ENCODE measurements at places on chromosomes 7 and 10.

GRCh38 chr10:79243181-79244067, 103.8 kb upstream of the PPIF start:
- DNase-seq = peak; percentile 7

GRCh38 chr10:98469001-98469931, 22.5 kb upstream of the HPS1 start:
- DNase-seq = no peak

- DNase-seq = no peak
These were observed 37.1 kb downstream of the MAT1A start for GRCh38 chr10:80252296-80252887.

DNA sequence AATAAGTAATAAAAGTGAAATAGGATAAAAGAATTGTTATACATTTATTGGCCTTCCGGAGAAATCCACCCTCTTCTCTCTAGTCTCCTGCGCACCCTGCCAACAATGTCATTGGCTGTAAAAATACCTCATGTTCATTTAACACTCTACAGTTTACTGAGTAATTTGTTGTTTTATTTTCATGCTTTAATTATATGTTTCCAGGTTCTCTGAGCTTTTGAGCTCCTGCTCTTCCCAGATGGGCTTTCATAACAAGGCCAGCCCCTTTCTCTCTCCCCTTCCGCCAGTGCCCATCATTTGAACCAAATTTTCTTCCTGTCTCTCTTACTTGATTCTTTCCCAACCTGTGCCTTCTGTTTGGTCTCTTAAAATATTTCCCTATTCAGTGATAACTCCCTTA, 144.6 kb upstream of the PRSS1 start:
- DNase-seq = no peak

DNA sequence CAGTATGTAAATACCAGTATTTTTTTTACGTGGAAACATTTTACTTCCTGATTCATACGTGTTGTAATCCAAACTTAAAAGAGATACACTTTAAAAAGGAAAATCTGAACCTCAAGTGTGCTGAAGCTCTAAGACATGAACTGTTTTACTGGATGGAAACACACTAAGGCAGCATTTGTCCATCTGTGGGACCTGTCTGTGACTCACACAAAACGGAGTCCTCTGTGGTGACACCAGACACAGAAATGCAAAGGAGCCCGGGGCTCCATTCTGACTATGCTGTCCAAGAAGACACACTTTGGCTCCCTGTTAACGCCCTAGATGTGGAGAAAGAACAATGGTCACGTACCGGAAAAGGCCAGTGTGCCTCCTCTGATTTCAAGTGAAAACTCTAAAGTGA, 23.9 kb downstream of the RNF133 start:
- no peak for DNase-seq

DNA sequence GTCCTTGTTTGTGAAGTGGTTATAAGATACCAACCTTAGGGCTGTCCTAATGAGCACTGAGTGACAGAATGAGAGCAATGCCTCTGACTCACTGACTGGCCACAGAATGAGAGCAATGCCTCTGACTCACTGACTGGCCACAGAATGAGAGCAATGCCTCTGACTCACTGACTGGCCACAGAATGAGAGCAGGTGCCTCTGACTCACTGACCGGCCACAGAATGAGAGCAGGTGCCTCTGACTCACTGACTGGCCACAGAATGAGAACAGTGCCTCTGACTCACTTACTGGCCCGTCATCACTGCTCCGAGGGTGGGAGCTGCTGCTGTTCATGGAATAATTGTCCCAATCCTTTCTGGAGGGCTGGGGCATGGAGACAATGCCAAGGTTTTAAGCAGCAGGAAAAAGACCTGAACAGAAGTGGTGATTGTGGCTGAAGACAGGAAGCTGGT, 265.2 kb upstream of the PPP2R2D start:
- DNase-seq = peak; percentile 39

DNA sequence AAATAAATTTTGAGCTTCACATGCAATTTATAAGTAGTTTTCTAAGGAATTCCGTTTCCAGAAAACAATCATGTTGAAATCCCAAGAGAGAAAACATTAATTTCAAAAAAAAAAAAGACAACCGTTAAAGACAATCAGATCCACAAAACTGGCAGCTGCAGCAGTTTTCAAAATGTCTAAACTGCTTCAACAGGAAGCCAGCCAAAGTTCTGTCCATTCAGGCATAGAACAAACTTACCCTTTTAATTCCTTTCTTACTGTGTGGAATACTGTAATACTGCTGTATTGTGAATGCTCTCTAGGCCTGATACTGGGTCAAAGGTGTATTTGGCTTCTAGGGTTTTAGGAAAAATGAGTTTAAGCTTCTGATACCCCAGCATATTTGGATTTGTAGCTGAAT, 31.6 kb downstream of the HOXA1 start:
- DNase-seq = no peak

DNA sequence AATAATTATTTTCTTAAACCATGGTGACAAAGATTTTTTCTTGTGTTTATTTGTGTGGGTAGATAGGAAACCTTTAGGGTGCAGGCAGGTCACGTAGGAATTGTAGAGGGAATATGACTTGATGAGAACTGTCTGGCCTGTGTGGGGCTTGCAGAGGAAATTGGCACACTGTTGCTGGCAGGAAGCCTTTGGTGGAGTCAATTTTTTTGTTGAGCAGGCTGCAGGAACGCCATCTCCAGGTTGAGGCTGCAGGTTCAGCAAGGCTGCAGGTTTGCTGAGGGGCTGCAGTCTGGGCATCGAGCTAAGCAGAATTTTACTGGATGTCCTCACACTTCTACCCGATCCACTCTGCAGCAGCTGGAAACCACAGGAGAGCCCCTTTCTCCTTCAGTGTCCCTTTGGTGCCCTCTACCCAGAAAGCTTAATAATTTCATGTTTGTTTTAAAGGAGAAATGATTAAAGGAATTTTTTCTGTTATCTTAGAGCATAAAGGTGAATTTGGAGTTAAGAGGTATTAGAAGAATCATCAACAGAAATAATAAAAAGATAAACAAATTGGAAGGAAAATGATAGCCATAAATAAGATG, 37.0 kb downstream of the TBC1D12 start:
- DNase-seq = no peak

DNA sequence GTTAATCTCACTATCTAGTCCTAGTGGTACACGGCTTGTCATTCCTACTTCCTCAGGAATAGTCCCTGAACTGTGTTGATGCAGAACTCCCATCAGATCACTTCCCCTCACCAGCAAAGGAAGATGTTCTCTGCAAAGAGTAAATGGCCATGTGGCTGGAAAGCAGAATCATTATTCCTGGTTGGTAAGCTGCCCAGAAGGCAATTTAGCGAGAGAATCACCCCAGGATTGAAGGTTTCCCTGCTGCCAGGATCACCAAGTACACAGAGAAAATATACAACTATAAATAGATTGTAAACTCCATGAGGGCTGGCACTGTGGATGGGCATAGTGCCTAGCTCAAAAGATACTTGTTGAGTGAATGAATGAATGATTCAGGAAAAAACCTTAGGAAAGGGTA, 115.0 kb downstream of the GFRA1 start:
- DNase-seq = no peak

GRCh38 chr7:6106140-6106904, 75.1 kb downstream of the ANKRD61 start:
- DNase-seq = peak; percentile 62

- no peak for DNase-seq
These were observed 87.4 kb downstream of the BUB3 start for GRCh38 chr10:123241391-123242141.

DNA sequence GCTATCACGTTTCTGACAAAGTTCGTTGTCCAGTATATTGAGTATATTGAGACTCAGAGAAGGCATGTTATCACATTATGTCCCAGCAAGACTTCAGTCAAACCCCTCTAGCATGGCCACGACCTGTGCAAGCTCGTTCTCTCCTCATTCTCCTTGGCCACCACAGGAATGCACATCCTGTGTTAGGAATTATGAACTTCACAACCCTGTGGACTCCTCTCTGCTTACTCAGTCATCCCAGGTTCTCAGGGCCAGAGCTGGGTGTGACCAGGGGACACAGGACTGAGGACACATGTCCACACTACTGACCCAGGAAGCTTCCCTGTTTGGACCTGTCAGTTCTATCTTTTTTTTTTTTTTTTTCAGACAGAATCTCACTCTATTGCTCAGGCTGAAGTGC, 4.4 kb downstream of the SH2D4B start:
- DNase-seq = no peak

DNA sequence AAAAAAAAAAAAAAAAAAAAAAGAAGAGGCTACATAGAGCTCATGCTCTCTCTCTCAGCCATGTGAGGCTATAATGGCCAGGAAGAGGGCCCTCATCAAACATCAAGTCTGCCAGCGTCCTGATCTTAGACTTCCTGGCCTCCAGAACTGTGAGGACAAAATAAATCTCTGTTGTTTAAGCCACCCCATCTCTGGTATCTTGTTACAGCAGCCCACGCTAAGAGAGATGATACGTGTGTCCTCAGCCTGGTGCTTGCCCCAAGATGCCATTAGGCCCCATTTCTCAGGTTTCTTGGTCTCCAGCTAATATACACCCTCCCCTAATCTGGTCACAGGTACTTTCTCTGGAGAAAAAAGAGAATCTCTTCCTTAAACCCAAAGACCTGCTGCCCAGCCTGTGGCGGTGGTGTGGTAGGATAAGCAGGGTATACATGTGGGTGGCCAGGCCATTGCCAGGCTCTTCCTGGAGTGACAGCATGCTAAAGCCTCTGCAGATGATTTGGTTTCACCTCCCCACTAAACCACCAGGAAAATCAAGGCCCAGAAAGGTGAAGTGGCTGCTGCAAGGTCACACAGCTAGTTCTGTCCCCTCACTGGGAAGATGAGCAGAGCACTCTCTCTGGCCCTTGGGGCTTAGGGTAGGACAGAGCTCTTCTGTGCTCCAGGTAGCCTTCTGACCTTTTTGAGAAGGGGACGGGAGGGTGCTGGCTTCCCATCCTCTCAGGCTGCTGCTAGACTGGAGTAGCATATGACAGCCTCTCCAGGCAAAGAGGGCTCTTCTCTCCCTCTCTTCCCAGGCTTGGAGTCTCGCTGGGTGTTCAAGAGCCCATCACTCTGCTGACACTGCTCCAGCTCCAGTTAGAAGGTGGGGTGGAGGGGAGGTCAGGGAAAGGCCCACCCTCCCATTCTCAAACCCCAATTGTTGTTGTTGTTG, 5.2 kb downstream of the SPOCK2 start:
- DNase-seq = no peak

- DNase-seq = peak; percentile 78
These were observed 29.0 kb upstream of the EBLN1 start for GRCh38 chr10:22246680-22247391.

DNA sequence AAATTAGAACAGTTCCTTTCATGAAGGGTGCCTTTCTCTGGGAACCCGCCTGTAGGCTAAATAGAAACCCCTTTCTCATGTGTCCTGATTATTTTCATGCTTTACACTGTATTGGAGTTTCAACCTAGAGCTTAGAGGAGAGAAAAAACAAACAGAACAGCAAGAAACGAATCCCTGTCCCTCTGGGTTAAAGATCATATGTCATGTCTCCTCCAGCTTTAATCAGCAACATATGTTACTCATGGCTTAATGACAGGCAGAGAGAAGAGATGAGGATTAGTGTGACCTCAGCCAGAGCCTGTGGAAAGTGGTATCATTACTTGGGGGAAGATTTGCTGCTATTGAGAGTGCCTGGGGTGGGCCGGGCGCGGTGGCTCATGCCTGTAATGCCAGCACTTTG, 32.1 kb downstream of the CRCP start:
- no peak for DNase-seq

DNA sequence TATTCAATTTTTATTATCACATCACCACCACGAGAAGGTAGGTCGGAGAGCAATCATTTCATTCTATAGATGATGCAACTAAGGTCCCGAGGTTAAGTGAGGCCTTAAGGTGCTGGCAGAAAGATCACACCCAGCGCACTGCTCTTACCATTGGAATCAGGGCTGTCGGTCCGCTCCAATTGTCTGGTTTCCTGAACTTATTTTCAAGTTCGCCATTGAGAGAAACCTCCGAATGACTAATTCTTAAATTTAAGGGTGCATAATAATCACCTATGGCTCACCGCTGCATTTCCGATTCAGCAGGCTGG, 625 bp upstream of the GSTO2 start:
- DNase-seq = no peak

GRCh38 chr7:95840953-95841950, 68.9 kb downstream of the DYNC1I1 start:
- no peak for DNase-seq

DNA sequence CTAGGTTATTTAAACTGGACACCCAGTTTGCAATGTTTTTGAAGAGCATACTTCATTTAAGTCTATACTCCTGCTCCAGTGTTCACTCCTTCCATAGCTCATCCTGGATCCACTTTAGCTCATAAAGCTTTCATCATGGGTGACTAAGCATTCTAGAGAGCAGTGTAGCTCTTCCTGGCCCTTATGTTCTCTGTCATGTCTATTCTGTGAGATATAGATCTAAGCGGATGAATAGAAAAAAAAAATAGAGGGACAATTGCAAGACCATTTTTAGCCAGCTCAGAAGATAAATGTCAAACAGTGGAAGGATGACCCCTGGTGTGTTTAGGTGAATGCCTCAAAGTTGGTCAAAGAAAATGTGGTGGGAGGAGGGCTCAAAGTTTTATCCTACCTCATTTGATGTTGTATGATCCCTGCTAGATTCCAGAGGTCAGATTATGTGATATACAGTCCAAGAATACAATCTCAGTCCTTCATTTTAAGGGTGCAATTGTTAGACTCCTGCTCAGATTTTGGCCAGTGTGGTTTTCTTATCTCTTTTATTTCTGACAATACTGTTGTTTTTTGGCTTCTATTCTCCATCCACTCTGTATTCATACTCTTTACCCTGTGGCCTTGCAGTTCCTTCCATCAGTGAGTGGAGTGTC, 7.5 kb upstream of the HECW1 start:
- no peak for DNase-seq

- DNase-seq = no peak
These were observed 7.0 kb downstream of the CPA1 start for GRCh38 chr7:130387306-130387627.

DNA sequence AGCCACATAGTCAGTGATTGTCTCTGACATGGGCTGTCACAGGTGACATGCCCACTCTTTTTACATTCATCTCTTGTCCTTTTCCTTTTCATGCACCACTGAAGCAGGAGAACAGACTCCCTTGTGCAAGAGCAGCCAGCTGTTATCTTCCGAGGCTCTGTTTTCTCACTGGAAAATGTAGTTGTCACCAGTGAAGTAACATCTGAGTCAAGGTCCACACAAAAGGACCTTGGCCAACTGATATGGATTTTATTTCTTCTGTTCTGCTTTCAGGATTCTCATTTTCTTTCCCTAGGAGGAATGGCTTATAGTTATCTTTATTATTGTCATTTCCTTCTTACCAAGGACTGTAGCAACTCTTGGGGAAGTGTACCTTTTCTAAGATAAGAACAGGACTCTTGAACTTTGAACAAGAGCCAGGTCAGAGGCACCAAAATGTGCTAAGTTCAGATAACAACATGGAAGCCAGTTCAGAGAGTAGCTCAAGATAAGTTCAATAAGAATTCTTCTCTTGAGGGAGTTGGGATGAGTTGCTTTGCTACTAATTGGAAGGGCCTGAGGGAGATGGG, 22.7 kb downstream of the AVPI1 start:
- no peak for DNase-seq
